Endodermal cell (in vitro differentiated cells): ENCODE measurements at places on chromosomes 1 and 21. TPM values are rescaled to one million over a fixed set of nuclear protein-coding genes. Genes with fewer than 3 reads are reported as not detected.

DNA sequence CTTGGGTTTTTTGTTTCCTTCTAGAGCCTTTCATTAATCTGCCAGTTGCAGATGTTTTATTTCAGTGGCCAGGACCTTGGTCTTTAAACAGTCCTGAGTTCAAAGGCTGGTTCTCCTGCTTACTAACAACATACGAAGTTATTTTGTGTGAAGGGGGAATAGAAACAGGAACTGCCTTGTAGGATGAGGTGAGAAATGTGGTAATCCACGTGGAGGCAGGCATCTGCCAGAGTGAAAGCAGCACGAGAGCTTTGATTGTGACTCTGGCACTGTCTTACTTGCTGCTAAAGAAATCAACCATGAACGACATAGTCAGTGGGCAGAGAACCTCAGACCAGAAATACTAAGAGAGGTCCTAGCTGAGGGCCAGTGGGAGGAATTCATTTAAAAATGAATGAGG, 30.4 kb downstream of the TMEM63A start:
- no peak overlapping the region for H3K27ac ChIP-seq
- peaks cover 96% of the 10 kb centered on the region for H3K36me3 ChIP-seq
- H3K4me3 ChIP-seq, result peak overlapping the region; percentile 43

DNA sequence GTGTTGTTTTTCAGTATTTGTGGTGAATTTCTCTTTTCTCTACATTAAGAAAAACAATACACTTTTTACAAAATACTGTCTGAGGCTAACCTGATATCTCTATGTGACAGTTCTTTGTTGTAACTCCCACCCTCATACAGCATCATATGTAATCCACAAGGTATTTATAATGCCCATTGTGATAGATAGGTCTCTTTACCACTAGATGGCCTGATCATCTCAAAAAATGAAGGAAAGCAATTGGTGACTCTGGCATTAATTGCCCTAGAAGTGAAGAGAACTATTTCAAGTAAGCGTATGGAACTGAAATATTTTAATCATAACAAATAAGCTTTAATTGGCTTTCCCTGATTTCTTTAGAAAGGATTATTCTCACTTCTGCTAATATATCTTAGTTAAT, 36.2 kb upstream of the HFM1 start:
- no peaks in the 10 kb centered on the region for H3K36me3 ChIP-seq
- H3K27ac ChIP-seq, result no peak overlapping the region
- no peaks in the 10 kb centered on the region for H3K4me1 ChIP-seq

IARS2 gene
- total RNA-seq, result 75.6 to 89.4 TPM (median 80.2 TPM) in 3 replicates

LPGAT1 gene
- total RNA-seq, result 46.7 and 57.0 TPM in 2 replicates

TCHHL1 gene
- not detected in 3 replicates for total RNA-seq
